ENCODE measurements at places on chromosomes 12 and 14.

- no peak for DNase-seq
These were observed 65.8 kb upstream of the PWP1 start for GRCh38 chr12:107619831-107620230.

GRCh38 chr12:106249411-106250135, 1.8 kb upstream of the CKAP4 start:
- no peak for DNase-seq

- no peak for DNase-seq
These were observed 137.1 kb downstream of the DUSP6 start for GRCh38 chr12:89215196-89215595.

DNA sequence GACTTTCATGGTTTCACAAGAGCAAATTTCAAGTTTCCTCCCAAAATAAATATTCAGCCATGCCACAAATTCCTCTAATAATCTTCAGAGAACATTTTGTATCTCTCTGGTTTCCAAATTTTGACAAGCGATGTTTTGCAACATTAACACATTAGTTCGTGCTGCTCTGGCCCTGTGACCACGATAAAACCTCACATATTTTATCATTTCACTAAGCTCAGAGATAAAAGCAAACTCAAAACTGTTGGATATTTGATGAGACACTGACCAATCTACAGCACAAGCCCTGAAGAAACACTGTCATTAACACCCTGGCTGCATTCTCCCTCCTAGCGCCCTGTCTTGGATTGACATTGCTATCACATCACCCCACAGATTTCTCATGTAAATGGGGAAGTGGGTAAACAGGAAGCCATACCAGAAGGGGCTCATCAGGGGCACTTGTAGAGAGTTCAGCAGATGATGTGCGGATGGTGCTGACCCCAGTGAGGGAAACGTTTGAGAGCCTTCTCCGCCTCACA, 264.3 kb downstream of the PRKD1 start:
- no peak for DNase-seq

DNA sequence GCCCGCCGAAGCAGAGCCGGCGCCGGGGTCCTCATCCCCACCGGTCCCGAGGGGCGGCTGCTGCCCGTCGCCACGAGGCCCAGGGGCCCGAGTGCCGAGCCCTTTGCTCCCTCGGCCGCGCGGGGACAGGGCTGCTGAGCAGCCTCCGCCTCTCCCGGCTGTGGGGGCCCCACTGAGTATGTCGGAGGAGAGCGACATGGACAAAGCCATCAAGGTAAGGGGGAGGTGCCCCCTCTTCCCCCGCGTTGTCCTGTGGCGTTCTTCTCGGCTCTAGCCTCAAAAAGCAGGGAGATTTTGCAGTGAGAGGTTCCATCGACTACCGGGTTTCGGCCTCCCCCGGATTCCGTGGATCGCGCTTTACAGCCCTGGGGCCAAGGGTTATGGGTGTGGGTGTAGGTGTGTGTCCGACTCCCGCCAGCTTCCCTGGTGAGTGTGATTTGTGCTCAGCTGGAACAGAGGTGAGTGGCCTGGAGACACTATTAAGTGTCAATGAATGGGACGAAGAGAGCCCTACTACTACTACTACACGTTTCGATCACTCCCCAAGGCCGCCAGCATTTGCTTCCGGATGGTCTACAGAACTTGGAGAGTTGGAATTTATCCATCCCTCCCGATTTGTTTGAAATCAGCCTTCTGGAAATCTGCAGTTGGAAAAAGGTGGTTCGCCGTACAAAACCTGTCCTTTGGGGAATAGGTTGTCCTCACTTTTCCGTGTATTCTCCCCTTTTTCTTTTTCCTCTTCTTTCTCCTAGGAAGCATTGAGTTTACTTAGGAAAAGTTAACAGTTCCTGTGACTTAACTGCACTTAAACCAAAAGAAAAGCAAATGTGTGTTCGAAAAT, 748 bp downstream of the MAPKAPK5 start:
- DNase-seq = peak; percentile 10

GRCh38 chr12:107760207-107760808, 629 bp downstream of the PRDM4 start:
- DNase-seq = peak; percentile 13

GRCh38 chr14:104206281-104206904, 68.0 kb downstream of the KIF26A start:
- DNase-seq = no peak

DNA sequence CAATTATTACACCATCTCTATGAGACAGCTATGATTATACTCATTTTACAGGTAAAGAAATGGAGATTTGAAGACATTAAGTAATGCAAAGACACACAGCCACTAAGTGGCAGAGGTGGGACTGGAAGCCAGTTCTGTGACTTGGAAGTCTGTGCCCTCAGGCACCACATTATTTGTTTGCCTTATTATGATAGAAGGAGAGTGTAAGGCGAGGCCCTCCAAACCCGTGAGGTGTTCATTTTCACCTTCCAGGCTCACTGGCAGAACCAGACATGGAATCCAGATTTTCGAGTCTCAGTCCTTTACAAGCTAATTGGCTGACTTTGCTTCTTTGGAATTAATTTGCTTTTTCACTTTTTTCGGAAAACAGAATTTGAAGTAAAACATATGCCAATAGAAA, 107.9 kb downstream of the CAND1 start:
- no peak for DNase-seq

DNA sequence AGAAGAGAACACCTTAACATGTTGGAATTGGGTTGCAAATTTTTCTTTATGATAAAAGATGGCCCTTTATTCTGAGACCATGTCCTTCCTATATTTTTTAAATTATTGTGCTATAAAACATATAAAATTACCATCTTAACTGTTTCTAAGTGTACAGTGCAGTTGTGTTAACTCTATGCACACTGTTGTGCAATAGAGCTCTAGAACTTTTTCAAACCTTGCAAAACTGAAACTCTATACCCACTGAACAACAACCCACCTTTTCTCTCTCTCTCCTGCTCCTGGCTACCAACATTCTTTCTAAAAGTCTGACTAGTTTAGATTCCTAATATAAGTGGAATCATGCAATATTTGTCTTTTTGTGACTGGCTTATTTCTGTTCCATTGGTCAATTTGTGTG, 7.8 kb upstream of the CPM start:
- no peak for DNase-seq

DNA sequence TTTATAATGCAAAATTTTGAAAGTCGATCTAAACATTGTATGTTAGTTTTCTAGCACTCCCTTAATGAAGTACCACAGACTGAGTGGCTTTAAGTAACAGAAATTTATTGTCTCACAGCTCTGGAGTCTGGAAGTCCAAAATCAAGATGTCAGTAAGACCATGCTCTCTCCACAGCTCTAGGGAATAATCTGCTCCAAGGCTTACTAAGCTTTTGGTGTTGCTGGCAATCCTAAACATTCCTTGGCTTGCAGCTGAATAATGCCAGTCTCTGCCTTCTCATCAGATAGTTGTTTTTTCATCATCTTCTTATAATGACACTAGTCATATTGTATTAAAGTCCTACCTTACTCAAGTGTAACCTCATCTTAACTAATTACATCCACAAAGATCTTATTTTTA, 102.2 kb downstream of the RASSF9 start:
- DNase-seq = no peak

GRCh38 chr12:48601013-48601756, 31.3 kb upstream of the LALBA start:
- peak; percentile 16 for DNase-seq

DNA sequence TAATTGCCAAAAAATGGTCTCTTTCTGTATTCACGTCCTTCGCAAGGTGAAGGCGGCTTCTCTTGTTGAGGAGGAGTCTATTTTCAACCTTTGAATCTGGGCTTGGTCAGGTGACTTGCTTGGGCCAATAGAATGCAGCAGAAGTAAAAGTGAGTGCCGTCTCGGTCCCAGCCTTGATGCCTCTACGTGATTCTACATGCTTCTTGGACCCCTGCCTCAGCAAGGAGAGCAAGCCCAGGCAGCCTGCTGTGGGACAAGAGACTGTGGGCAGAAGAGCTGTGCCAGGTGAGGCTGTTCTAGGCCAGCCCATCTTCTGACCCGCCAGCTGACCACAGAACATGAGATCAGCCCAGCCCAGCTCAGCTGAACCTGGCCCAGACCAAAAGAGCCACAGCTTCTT, 39.1 kb upstream of the CCDC63 start:
- no peak for DNase-seq

DNA sequence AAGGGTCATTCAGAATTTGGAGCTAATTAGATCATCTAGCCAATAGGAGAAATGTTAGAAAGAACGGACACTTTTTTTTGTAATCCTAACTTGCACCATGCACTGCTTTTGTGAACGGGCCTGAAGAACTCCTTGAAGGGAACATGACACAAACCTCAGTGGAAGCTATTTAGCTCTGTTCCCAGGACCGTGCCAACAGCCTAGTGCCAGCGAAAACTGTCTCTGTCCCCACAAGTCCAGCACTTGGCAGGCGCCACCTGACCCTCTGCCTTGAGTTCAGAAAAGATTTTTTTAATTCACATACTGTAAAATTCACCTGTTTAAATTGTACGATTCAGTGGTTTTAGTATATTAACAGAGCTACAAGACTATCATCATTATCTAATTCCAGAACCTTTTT, 31.3 kb upstream of the KCNA5 start:
- no peak for DNase-seq

GRCh38 chr14:29227631-29228030, 461.0 kb downstream of the FOXG1 start:
- DNase-seq = peak; percentile 15

- no peak for DNase-seq
These were observed at the start of gene P2RX2 for GRCh38 chr12:132618683-132619043. P2RX2 (plus strand) TSS chr12:132618776; CDS start chr12:132618817, 41 bp downstream.

DNA sequence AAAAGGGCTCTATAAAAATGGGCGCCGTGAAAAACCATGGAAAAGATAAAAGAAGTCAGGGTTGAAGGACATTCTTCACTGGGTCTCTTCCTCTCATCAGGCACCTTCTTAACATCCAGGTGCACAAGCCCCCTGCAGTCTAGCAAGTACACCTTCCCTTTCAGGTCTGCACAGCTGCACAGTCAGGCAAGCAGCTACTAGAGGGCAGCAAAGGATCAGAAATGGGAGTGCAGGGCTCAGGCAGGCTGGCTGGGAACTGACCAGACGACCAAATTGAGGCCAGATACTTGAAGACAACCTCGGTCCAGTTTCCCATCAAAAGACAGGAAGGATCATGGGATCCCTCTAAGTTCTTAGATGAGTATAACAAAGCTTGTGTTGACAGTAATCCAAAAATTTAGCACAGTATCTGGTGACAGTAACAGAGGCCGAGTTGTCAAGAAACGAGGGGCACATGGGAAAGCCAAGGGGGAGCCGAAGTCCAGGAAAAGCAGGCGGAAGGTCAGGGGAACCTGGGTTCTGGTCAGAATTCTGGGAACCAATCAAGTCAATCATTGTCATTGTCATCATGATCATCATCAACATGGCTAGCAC, 10.1 kb upstream of the GRIP1 start:
- peak; percentile 38 for DNase-seq

DNA sequence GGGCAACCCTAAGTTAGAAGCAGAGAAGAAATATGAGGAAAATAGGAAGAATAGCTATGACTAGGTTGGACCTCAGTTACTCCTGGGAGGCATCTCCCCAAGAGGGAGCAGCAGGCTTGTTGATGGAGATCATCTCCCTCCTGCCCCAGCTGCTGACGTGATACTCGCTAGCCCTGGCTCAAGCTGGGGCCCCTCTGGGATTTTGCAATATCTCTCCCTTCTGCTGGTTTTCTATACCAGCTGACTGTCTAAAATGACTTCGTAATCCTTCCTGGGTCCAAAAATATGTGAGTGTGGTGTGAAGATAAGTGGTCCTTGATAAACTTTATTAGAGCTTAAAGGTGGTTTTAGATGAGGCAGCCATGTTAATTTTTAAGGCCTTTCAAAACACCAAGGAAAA, 4.5 kb upstream of the HECTD4 start:
- peak; percentile 25 for DNase-seq

GRCh38 chr14:68692216-68692615, 100.7 kb downstream of the ZFP36L1 start:
- no peak for DNase-seq

GRCh38 chr12:132858718-132859266, 28.6 kb downstream of the CHFR start:
- no peak for DNase-seq

DNA sequence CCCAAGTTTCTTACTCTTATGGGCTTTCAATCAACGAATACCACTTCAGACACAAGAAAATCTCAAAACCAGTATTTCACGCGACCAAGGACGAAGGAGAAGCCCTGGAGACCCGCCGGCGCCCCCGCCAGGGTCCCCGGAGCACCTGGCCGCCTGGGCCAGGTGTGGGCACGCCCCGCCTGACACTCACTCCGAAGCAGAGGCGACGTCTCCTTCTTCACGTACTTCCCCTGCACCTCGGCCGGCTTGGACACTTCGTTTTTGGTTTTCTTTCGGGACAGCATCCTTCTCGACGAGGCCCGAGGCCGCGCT, 466 bp downstream of the SAV1 start:
- DNase-seq = no peak

GRCh38 chr12:92612611-92613010, 90.2 kb upstream of the PLEKHG7 start:
- DNase-seq = no peak

DNA sequence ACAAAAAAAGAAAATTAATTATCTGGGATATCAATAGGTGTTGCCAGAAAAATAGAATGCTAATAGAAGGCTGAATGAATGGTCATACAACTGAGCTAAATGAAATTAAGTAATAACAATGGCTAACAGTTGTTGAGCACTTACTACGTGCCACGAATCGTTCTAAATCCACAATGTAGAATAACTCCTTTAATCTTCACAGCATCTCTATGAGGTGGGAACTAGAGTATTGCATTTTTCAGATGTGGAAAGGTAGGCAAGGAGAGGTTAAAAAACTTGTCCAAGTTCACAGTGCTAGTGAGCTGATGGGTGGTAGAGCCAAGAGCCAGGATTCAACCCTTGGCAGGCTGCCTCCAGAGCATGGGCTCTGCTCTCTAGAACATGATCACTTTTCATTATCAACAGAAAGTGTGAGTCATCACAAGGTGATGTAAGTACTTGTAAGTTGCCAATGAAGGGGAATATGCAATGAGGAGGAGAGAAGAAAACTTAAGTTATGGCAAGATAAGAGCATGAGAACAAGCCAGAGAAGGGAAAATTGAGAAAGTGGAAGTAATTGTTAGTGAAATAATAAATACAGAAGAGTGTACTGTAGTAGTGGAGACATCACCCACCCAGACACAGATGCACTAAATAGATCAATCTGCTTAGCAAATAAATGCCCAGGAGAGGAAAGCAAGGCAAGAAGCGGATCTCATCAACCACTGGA, 122.1 kb downstream of the PRKD1 start:
- peak; percentile 64 for DNase-seq

GRCh38 chr12:91413581-91414546, 231.2 kb upstream of the DCN start:
- DNase-seq = peak; percentile 25

- DNase-seq = no peak
These were observed 162.4 kb downstream of the GALC start for GRCh38 chr14:87830443-87831096.

- no peak for DNase-seq
These were observed 4.1 kb upstream of the HOXC6 start for GRCh38 chr12:54024127-54024526.

GRCh38 chr14:100336618-100337530, 13.7 kb downstream of the SLC25A47 start:
- DNase-seq = no peak

Data from AG08395 (cell line).